ENCODE measurements at places on chromosomes 7 and 10.
A peak's percentile ranks its signal among the peaks of the same experiment; 100 is the strongest.

DNA sequence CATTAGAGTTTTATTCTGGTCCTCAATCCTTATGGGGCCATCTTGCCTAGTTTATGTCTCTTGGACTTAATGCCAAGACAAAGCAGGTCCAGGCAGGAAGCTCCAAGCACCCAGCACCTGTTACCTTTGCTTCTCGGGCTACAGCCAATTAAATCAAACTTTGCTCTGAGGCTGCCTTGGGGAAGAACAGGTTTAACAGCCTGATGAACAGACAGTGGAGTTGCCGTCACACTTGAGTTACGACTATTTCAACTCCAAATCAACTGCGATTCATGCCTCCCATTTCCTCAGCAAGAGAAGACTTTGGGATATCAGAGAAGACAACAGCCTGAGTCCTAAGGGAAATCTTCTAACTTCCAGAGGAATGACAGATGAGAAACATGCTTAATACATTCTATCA is 62.2 kb downstream of the XPNPEP1 start:
- no peak for DNase-seq

DNA sequence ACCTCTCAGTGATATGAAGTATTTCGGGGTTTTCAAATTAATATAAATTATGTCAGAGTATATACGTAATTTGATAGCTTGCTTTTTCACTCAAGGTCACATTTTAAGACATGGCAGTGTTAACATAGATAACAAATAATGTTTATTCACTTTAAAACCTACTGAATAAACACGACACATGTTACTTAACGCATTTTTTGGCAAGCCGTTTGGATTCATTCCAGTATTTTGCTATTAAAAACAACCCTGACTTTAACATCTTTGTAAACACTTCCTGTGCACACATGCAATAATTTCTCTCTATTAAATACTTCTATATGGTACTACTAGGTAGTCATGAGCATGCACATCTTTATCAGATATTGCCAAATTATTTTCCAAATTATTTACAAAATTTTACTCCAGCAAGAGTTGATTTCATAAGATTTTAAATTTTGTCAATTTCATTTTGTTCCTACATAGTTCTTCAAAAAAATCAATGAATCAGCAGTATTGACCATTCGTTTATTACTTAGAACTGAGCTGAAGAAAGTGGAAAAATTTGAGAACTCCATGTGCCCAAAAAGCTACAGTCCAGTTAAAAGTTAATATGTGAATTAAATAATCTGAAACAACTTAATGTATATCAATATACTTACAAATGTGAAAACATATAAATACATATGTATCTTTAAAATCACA is 26.8 kb upstream of the THSD7A start:
- DNase-seq = no peak

- DNase-seq = no peak
Observed at GRCh38 chr10:104931612-104932134, 290.6 kb downstream of the SORCS3 start.

GRCh38 chr7:102318482-102318971 is 31.9 kb downstream of the SH2B2 start:
- no peak for DNase-seq

DNA sequence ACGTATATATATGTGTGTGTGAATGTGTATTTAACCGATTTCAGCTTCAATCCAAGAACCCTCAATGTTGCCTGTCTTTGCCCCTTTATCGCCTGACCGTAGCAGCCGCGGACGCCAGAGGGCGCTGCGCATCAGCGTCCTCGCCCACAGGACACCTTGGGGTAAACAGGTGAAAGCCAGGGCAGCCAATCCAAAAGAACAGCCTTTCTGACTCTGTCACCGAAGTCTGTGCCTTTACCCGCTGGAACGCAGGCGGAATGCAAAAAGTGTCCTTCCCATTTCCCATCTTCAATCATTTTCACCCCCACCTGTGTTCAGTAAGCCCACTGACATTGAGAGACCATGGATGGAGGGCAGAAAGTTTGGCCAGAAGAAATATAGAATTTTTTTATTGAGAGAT is 3.6 kb downstream of the NXPH1 start:
- DNase-seq = peak; percentile 70

DNA sequence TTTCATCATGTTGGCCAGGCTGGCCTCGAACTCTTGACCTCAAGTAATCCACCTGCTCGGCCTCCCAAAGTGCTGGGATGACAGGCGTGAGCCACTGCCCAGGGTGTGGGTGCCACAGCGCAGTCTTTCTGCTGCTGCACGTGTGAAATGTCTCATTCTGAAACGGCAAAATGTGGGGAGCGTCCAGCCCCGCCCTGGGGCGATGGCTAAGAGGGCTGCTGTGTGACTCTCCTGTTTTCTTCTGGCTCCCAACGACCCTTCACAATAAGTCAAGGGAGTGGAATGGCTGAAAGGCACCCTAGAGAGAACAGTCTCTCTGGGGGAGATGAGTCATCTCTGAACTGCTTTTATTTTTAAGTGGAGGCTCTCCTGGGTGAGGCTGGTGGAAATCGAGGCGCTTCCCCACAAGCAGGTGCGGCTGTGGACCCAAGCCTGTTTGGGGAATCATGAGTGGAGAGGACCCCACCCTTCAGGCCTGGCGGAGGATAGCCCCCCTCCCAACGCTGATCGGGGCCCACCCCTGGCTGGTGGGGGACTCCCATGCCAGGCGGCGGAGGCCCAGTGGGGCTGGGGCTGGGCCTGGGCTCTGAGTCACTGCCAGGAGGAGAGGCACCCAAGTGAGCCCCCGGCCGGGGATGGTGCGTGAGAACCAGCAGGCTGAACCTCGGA is 18.0 kb downstream of the ADAP1 start:
- peak; percentile 84 for DNase-seq

GRCh38 chr7:66227808-66228207 is 22.7 kb downstream of the TPST1 start:
- DNase-seq = no peak

- DNase-seq = no peak
Observed at GRCh38 chr10:114715171-114715670, 57.1 kb upstream of the ABLIM1 start.

GRCh38 chr10:58853668-58854067 is 322.8 kb upstream of the PHYHIPL start:
- no peak for DNase-seq

GRCh38 chr7:85565276-85565675 is 378.4 kb upstream of the SEMA3D start:
- no peak for DNase-seq

DNA sequence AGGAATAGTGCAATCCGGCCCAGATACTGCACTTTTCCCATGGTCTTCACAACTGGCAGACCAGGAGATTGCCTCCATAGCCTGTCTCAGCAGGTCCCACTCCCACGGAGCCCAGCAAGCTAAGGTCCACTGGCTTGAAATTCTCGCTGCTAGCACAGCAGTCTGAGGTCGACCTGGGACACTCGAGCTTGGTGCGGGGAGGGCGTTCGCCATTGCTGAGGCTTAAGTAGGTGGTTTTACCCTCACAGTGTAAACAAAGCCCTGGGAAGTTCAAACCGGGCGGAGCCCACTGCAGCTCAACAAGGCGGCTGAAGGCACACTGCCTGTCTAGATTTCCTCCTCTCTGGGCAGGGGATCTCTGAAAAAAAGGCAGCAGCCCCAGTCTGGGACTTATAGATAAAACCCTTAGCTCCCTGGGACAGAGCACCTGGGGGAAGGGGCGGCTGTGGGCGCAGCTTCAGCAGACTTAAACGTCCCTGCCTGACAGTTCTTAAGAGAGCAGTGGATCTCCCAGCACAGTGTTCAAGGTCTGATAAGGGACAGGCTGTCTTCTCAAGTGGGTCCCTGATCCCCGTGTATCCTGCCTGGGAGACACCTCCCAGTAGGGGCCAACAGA is 293.5 kb upstream of the GALNT17 start:
- no peak for DNase-seq

DNA sequence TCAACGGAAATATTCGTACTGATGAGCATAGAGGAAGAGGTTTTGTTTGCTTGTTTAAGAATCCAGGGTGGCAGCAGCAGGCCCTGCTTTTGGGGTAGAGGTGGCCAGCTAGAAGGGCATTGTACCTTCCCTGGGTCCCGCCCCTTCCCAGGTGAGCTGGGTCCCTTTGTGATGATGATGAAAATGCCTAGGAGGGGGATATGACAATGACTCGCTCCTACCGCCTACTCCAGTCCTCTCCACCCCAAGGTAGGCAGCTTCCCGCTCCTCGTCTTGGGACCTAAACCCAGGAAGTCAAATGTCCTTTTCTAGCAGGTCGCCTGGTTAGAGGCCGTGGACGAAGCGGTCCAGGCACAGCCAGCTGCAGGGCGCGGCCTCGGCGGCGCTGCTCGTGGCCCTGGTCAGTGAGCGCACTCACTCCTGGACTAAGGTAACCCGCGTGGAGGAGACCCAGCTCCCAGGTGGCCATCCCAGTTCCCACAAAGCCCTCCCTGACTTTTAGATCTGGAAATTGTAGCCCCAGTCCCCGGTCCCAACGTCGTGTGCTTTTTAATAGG is 141.4 kb downstream of the LSMEM1 start:
- DNase-seq = no peak

DNA sequence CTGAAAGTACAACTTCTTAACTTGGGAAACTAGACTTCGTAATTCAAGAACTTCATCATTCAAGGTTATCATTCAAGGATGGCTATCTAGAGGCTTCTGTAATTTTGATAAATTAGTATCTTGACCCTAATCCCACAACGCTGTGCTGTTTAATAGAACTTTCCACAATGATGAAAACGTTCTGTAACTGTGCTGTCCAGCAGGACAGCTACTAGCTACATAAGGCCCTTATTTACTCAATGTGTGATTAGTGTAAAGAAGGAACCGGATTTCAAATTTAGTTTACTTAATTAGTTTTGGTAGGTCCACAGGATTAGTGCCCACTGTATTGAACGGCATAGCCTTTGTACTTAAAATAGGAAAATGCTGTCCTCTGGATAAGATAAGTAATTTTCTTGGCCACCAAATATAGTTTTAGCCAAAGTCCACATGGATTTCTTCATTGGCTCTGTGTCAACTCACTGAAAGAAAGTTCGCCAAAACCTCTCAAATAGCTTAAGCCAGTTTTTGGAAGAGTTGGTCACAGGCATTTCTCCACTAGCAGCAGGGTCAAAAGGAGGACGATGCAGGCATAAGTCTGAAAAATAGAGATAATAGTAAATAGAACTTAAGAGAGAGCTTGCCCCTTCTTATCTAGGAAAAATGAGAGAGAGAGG is 17.3 kb downstream of the DGKI start:
- no peak for DNase-seq

- DNase-seq = no peak
Observed at GRCh38 chr10:29181936-29182335, 106.9 kb upstream of the LYZL1 start.

GRCh38 chr7:2172311-2173188 is 60.2 kb downstream of the MAD1L1 start:
- DNase-seq = no peak

DNA sequence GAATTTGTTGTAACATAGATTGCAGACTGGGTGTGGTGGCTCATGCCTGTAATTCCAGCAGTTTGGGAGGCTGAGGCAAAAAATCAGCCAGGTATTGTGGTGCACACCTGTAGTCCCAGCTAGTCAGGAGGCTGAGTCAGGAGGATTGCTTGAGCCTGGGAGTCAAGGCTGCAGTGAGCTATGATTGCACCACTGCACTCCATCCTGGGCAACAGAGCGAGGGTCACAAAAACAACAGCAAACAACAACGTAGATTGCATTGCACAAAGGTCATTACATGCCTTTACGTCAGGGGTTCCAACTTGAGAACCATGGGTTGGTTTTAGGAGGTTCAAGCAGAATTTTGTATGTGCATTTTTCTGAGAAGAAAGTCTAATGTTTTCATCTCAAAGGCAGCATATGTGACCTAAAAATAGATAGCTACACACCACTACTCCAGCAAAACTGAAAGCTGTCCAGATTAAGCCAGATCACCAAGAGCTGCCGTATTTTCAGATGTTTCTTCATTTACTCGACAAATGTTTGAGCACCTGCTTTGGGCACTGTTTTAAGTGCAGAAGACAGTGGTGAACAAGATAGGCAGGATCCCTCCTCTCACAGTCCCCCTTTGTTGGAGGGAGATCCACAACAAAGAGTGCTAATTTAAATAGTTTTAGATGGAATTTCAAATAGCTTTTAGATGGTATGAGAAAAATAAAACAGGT is 28.3 kb upstream of the CYP26C1 start:
- DNase-seq = no peak

GRCh38 chr10:107299606-107300005 is 135.1 kb upstream of the SORCS1 start:
- no peak for DNase-seq

GRCh38 chr7:51950813-51951212 is 634.2 kb upstream of the COBL start:
- no peak for DNase-seq

GRCh38 chr10:124166431-124167125 is 73.2 kb upstream of the CHST15 start:
- no peak for DNase-seq

DNA sequence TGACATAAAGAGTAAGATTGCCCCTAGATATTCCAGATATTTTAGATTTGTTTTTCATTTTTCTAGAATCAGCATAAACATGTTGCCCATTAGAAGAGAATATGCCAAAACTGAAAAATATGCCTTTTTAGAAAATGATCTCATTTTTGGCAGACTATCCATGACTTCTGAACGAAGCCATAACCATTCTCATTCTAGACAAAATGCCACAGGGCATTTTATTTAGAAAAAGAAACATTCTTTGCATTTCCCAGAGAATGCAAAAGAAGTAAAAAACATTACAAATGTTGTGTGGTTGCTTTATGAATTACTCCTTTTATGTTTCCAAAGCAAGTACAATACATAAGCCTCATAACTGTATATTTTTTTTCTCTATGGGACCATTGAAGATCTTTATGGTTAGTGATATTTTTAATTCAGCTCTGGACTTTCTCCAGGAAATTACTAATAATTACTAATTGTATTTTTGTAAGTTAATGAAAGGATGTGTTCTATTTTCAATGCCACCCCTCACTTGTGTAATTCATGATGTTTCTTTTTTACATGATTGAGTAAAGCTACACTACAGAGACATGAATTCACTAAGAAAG is 109.6 kb upstream of the SEM1 start:
- no peak for DNase-seq

DNA sequence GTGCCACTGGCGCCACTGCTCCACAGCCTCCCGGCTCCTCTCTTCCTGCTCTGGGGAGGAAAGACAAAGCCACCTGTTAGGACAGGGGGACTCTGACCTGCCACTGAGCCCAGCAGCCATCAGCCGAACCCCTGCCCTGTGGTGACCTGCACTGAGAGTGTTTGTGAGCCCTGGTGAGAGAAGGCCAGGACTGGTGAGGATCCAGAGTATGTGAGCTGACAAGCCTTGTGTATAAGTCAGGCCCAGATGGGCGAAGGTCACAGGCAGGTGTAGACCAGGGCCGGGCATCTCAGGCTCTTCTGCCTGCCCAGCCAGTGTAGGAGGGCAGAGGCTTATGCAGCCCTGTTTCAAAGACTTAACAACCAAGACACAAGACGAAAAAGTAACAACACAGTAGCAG is 12.0 kb downstream of the UCMA start:
- DNase-seq = no peak

- DNase-seq = no peak
Observed at GRCh38 chr10:52965509-52965908, 192.9 kb upstream of the MBL2 start.

Measured in activated CD4-positive, alpha-beta T cell treated with anti-CD3 and anti-CD28 coated beads, Interleukin-10, Interleukin-2, amounts not matched to agents 100 ng/mL and 50 ng/mL, durations not matched to agents 16 hours and 8 hours (primary cell).